ENCODE measurements at places on chromosomes 12 and 14.

DNA sequence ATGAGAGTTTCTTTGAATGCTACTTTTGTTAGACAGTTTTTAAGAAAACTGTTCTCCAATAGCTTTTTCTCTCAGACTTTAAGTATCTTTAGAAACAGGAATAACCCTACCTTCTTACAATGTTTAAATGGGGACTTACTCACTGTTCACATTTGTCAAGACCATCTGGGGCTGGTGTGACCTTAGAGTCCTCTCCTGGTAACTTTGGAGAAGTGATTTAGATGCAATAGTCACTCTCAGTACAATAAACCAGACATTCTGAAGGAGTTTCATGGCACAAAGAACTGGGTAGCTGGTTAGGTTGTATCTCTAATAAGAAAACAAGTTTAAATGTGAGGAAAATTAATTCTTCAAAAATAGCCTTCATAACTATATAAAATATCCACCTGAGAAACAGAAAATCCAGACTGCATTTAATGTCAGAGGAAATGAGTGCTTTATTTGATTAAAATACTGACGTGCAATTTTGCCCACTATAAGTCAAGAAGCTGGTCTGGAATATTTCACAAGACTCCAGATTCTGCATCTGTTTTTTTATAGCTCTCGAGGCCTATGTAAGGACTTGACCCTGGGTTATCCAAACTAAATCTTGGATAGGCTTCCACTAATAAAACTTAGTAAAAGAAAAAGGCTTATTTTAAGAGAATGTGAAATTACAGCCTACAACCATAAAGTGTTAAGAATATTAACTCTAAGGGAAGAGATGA, 108.7 kb downstream of the PTGER2 start:
- DNase-seq: no peak

GRCh38 chr14:60106339-60106738, 14.6 kb downstream of the PCNX4 start:
- no peak for DNase-seq

- DNase-seq: peak; percentile 17
Observed at GRCh38 chr12:92362785-92363184, 217.1 kb upstream of the BTG1 start.

DNA sequence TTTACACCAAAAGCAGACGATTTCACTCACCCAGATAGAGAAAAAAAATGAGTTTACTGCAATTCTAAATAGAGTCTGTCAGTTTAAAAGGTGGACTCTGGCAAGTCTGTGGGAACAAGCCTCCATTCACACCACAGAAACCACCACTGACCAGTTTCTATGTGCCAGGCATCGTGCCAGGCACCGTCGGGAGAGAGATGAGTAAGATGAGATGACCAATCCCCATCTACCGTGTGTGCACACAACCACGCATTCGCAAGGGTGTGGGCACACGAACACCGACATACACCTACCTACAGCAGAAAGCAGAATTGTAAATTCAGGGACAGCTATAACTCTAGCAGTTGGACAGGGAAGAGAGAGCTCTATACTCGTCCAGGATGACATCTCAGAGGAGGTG, 58.3 kb downstream of the PRIMA1 start:
- no peak for DNase-seq

- no peak for DNase-seq
Observed at GRCh38 chr12:81395431-81395830, 317.6 kb downstream of the ACSS3 start.
